ENCODE measurements at places on chromosomes 12 and 14.

DNA sequence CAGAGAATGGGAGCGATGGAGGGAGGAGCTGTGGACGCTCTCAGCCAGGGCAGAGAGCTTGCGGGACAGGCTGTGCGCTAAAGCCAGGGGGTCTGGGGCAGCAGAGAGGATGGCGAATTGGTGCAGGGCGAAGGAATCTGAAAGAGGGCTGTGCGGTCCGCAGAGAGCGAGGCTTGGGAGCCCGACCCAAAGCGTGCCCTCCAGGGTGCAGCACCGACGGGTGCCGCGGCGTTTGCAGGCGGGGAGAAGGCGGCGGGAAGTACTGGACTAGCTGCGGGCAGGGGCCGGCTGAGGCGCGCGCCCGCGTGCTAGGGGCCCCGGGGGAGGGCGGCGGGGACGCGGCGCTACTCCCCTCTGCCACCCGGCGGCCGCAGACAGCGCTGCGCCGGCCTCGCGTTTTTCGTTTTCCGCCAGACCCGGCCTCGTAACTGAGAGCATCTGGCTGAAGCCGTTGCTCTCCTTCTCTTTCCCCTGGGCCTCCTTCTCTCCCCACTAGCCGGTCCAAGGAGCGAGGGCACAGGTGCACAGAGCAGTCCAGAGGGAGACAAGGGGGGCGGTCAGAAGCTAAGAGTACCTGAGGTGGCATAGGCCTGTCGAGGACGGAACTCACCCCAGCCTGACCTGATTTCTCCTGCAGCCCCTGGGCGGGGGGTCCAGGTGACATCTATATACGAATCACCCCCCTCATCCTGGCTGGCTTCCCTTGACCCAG is 24.9 kb downstream of the SLC6A12 start:
- no peak for DNase-seq

GRCh38 chr14:31083781-31084180 is 57.6 kb upstream of the STRN3 start:
- no peak for DNase-seq

DNA sequence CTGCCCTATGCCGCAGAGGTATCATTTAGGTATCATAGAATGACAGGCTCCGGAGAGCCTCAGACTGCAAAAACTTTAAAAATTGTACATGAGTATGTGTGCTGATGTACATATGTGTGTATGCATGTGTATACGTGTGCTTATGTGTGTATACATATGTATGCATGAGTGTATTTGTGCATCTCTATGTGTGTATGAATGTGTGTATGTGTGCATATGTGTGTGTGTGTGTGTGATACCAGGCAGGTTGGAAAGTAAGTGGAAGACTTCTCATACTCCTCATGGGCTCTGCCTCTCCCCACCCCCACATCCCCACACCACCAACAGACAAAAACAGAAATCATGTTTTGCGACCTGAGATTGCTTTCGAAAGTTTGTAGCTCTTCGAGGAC is 621 bp upstream of the TMEM117 start:
- no peak for DNase-seq

DNA sequence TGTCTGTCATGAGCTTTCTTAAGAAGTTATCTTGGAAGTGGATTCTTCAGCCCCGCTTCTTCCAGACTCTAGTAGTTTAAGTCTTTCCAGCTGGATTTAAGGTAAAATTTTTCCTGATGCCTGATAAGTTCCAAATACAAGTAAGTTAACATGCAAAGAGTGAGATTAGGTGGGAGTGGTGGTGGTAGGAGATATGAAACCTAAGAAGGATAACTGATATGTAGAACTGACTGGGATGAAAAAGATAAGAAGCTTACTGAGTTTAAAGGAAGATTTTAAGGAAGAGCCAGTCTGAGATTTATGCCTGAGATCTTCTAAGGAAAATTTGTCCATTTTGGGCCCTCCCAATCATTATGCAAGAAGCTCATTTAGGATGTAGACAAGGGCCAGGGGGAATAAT is 250.9 kb upstream of the SYT10 start:
- no peak for DNase-seq

GRCh38 chr12:23555180-23555824 is 394.2 kb downstream of the SOX5 start:
- no peak for DNase-seq

DNA sequence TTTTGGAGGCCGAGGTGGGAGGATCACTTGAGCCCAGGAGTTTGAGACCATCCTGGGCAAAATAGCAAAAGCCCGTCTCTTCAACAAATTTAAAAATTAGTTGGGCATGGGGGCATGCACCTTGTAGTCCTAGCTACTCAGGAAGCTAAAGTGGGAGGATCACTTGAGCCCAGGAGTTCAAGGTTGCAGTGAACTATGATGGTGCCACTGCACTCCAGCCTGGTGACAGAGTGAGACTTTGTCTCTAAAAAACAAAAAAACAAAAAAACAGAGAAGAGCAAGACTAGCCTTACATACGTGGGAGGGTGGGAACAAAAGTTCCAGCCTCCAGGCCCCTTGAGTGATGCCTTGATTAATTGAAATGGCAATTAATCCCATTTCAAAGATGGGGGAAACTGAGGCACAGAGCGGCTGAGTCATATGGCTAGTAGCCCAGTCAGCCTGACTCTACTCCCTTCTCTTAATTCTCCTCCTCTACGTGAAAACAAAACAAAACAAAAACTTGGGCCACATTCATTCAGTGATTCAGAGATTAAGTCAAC is 3.3 kb upstream of the FAM222A start:
- no peak for DNase-seq

DNA sequence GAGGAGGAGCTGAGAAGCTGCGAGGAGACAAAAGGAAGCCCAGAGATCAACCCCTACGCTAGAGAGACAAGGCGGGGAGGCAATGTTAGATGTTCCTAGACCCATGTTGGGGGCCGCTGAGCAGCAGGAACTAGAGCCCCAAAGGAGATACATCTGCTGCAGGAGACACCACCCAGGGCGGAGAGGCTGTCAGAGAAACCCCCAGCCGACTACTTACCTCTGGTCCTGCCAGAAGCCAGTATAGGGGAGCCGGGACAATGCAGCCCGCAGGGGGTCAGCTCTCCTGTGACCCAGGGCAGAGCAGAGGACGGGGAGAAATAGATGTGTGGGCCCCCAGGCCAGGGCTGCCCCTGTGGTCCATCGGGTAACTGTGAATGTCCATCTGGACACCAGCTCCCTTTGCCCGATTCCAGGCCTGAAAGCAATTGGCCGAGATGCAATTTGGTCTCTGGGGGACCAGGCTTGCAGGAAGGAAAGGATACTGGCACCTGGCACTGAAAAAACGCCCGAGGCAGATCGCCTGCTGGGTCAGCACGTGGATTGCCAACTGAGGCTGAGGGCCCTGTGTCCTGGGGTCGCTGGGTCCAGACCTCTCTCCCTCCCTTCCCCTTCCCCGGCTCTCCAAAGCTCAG is 34.9 kb downstream of the SYNE3 start:
- no peak for DNase-seq
